ENCODE measurements at places on chromosomes 5 and 9.

DNA sequence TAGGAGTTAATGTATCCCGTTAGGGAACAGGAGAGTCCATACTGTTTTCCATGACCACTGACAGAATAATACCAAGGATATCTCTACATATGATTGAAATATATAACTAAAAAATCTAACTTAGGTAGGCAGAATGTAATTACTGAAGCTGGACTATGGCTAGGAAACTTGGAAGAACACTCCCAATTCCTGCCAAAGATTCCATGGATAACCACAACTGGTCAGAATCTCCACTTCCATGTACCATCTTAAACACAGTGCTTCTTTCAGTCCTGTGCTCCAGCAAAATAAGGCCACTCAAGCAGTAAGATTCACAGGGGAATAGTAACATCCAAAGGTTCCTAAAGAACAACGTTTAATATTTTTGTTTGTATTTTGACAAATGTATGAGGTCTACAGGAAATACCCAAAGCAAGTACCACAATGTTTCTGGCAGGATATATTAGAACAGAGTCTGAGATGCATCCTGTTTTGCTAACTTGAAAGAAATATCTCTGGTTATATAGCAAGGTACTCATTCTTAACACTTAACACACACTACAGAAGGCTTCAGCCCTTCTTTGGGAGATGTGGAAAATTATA lies 295.0 kb downstream of the ADAMTS6 start:
- DNase-seq: no peak

GRCh38 chr5:102627315-102627714 lies 127.8 kb upstream of the PAM start:
- DNase-seq: no peak

GRCh38 chr5:91151947-91152346 lies 231.2 kb downstream of the ARRDC3 start:
- no peak for DNase-seq

- DNase-seq: no peak
These were observed 387.1 kb downstream of the PDE4D start for GRCh38 chr5:59506285-59506877.

GRCh38 chr9:134879664-134880483 lies 736 bp upstream of the FCN2 start:
- DNase-seq: no peak

DNA sequence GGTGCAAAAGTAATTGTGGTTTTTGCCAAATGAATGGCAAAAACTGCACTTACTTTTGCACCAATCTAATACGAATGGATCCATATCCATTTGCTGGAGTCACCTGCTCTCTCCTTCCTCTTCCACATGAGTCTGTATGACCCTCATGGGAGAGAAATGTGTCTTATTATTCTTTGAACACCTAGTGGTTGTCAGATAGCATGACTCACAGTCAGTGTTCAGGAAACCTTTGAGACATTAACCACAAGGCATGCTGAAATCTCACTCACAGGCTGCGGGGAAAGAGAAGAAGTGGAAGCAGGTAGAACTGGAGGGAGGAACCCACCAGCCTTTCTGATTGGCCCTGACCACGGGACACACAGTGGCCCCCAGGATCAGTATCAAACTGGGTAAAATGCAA lies 222.8 kb upstream of the KLF4 start:
- DNase-seq: no peak
